ENCODE measurements at places on chromosomes 5 and 9.

DNA sequence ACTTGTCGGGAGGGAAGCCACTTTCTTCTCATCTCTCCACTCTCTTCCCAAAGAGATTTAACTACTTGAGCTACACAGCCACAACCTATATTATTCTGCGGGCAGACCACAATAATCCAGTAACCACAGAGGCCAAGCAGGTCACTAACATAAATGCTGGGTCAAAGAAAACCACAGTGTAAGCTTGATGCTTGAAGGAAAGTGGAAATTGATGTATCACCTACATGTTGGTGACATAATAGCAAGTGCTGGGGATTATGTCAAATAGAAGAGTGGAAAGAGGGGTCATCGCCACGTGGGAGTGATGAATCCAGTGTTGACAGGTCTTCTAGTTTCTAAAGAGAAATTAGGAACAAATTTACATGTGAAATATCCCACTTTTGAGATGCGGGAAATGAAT, 40.9 kb downstream of the RFK start:
- no peak for DNase-seq

- DNase-seq, result no peak
Observed at GRCh38 chr9:89374176-89374575, 55.9 kb downstream of the SECISBP2 start.

GRCh38 chr5:121218086-121218485, 633.6 kb upstream of the FTMT start:
- DNase-seq, result no peak

- DNase-seq, result peak; percentile 27
Observed at GRCh38 chr9:129141066-129142041, 30.1 kb downstream of the PTPA start.

DNA sequence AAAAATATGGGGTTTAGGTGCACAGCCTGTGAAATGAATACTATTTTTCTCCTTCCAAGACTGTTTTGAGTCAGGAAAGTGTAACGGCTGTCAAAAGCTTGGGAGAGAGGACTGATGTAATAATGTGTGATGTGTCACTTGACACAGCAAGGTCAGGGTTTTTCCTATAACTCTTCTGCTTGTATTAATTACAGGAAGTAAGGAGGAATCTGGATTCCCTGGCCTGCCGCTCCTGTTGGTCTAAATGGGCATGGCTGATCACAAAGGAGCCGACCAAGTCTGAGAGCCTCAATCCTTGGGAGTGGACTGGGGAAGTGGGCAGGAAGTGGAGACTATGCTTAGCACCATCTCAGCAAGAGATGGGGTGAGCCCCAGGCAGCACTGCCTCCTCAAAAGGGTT, 16.7 kb upstream of the SLC28A3 start:
- no peak for DNase-seq

- DNase-seq, result no peak
Observed at GRCh38 chr5:54093081-54093492, 217.3 kb downstream of the ARL15 start.

DNA sequence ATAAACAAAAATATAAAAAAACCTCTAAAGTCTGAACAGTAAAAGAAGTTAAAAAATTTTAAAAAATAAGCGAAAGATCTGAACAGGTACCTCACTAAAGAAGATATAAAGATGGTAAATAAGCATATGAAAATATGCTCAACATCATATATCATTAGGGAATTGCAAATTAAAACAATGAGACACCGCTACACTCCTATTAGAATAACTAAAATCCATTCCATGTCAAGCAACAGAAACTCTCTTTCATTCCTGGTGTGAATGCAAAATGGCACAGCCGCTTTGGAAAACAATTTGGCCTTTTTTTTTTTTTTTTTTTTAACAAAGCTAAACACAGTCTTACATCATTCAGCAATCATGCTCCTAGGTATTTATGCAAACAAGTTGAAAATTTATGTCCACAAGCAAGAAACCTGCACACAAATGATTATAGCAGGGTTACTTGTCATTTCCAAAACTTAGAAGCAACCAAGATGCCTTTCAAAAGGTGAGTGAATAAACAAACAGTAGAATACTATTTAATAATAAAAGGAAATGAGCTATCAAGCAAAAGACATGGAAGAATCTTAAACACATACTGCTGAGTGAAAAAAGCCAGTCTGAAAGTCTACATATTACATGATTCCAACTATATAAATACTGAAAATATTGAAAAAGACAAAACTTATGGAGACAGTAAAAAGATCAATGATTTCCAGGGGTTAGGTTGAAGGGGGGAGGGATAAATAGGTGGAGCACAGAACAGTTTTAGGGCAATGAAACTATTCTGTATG, 22.1 kb downstream of the ANXA1 start:
- no peak for DNase-seq

GRCh38 chr5:177477701-177478477, 4.5 kb upstream of the DBN1 start:
- DNase-seq, result no peak

GRCh38 chr5:151618907-151619306, 27.8 kb upstream of the FAT2 start:
- DNase-seq, result no peak

DNA sequence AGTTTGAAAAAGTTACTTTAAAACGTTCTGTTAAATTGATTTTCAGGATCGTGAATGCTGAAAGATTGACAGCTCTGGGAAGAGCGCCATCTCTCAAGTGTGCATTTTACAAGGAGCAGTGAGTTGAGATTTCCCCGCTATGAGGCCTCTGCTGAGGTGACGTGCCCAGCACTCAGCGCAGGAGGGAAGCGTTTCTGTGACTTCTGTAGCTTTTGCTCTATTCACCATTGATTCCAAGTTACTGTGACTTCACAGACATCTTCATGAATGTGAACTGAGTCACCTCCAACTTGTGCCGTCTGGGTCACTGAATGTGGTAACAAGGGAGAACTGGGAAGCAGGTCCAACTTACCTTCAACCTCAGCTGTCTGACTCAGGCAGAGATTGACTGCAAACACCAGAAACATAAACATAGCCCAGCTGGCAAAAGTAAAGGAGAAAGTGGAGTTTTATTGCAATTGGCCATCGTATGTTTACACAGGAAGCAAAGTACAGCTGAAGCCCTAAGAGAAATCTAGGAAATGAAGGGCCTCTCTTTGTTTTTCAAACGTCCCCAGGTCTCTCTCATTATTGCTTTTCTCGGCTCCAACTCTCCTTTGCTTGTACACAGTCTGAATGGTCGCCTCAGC, 428.8 kb upstream of the CLINT1 start:
- no peak for DNase-seq

GRCh38 chr5:140246378-140247122, 56.4 kb downstream of the PFDN1 start:
- no peak for DNase-seq

DNA sequence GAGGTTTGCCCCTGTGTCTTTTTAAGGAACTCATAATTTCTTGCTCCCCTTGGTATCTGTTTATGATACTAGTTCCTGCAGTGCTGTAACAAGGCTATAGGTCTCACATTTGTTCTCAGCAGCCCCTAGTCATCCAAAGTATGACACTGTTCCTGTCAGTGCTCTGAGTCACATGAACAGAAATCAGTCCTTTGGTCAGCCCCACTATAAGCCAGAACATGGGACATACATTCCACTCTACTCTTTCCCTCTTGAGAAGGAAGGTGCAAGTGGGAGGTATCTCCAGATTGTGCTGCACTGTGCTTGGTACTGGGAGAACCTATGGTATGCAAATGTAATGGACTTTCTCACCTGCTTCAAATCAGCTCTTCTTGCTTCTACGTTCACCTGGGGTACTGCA, 87.0 kb downstream of the IARS1 start:
- DNase-seq, result no peak

DNA sequence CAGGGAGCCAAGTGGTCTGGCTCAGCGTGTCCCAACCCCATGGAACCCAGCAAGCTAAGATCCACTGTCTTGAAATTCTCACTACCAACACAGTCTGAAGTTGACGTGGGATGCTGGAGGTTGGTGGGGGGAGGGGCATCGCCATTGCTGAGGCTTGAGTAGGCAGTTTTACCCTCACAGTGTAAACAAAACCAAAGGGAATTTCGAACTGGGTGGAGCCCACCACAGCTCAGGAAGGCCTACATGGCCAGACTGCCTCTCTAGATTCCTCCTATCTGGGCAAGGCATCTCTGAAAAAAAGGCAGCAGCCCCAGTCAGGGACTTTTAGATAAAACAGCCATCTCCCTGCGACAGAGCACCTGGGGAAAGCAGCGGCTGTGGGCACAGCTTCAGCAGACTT, 17.1 kb upstream of the FBXL17 start:
- DNase-seq, result no peak

- DNase-seq, result no peak
Observed at GRCh38 chr5:140000332-140000731, 42.8 kb downstream of the NRG2 start.

DNA sequence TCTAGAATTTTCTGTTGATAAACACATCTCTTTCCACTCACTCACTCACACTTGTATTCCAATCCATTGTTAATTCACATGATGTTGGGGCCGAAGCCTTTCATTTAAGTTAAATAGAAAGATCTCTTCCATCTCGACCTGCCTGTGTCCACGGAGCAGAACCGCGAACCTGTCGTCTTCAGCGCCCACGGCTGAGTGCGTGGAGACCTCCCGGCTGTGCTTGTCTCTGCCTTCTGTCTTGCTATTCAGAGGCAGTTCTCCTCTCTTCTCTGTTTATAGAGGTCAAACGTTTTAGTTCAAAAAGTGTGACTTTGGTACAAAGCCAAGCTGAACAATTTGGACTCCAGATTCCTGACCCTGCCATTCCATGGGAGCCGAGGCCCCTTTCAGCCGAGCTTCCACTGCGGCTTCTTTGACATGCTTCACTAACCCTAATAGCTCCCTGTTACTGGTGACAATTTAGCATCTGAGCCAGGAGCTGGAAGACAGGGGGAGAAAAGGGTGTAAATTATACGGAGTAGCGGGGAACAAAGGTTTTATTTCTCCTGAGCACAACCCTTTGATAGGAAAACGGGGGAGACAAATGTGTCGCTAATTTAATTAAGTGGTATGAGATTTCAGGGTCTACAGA, 314.4 kb upstream of the IRX4 start:
- DNase-seq, result no peak
